ENCODE measurements at places on chromosomes 12 and 14.
A peak's percentile ranks its signal among the peaks of the same experiment; 100 is the strongest.

DNA sequence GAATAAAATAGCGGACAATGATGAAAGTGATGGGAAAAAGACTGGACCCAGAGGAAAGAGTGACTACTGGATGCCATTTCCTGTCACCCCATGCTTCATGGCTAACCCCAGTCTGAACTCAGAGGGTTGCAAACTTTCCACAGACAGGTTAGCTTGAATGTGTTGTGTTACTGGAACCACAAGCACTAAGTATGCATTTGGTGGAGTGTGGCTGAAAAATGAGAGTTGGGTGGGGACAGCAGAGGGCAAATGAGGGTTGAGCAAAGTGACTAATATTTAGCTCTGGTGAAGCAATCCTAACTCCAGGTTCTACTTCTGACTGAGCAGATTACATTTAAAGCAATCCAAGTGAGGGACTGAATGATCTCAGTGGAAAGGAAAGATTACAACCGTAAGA is 1.6 kb downstream of the SLC16A7 start:
- DNase-seq = peak; percentile 79

DNA sequence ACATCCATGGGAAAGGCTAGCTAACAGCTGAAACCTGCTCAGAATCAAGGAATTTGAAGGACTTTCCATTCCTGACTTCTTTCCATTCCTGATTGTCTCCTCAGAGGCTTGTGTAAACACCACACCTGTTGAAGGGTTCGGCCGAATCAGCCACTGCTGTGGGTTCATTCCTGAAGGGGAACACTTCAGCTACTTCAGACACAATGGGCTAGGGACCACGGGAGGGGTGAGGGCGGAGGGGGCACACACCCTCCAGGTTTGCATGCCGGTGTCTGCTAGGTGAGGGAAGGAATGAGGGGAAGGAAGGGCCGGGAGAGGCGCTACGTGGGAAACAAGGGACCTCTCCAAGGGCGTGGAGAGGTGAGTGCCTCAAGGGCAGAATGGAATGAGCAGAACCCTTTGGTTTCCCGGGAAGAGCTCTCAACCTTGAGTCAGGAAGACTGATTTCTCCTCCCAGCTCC is 1.3 kb downstream of the GPRC5A start:
- DNase-seq = no peak

- DNase-seq = no peak
These were observed 37.4 kb downstream of the ESRRB start for GRCh38 chr14:76413106-76413961.

DNA sequence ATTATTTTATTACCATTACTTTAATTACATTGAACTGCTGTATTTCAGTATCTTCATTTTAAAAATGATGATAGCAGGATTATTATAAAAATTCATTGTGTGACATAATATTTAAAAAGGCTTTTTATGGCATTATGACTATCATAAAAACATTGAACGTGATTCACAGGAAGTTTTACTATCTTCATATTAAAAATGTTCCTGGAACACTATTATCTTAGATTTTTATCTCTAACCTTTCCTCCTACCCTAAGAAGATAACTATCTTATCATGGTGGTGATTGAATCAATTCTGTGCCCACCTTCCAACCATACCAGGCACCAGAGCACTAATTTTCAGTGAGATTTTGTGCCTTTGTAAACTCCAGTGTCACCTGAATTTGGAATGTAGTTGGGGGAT is 16.2 kb downstream of the LRRC9 start:
- DNase-seq = no peak

- no peak for DNase-seq
These were observed 346.6 kb downstream of the NAV3 start for GRCh38 chr12:78177298-78177697.

GRCh38 chr14:53954551-53955228 is 1.9 kb downstream of the BMP4 start:
- DNase-seq = peak; percentile 53

DNA sequence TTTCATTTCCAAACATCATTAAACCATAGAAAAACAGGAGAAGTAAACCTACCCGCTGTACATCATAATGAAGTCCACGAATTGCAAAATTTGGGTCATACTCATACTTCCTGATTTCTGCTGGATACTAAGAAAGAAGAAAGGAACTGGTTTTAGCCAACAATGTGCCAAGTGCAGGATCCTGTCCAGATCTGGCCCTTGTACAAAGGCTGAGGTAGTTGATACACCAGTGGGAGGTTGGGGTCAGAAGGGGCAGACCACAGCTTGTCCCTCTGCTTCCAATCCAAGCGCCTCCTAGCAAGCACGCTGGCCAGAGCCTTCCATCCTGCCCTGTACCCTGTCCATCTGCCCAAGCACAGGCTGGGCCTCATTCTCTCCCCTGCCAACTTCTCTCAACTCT is 34.2 kb downstream of the NT5DC3 start:
- no peak for DNase-seq

- peak; percentile 67 for DNase-seq
These were observed 2.6 kb downstream of the GDF11 start for GRCh38 chr12:55745361-55746173.

- no peak for DNase-seq
These were observed 16.1 kb downstream of the GRIP1 start for GRCh38 chr12:66662729-66663128.

- DNase-seq = no peak
These were observed 43.9 kb downstream of the RAB35 start for GRCh38 chr12:120072472-120073249.

DNA sequence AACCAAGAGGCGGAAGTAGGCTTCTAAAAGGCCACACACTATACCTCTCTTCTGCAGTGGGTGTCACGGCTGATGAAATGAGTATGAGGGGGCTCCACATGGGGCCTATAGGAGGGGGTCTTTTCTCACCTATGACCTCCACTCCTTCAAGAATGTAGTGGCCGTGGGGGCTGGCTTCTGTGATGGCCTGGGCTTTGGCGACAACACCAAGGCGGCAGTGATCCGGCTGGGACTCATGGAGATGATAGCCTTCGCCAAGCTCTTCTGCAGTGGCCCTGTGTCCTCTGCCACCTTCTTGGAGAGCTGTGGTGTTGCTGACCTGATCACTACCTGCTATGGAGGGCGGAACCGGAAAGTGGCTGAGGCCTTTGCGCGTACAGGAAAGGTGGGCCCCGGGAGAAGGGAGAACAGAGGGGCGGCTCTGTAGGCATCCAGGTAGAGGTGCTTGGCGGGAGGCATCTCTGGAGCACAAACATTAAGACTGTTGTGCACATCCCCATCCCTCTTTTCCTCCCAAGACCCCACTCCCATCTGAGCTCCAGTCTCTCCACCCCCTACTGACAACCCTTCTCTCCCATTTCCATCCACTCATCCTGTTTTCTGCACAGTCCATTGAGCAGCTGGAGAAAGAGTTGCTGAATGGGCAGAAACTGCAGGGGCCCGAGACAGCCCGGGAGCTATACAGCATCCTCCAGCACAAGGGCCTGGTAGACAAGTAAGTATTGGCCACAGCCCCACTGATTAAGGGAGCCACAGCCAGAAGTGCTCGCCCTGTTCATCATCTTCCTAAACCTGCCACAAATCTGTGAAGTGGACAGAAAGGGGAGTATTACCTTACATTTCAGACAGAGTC is 3.8 kb downstream of the GPD1 start:
- no peak for DNase-seq

- peak; percentile 58 for DNase-seq
These were observed 242.1 kb downstream of the CACNA1C start for GRCh38 chr12:2294651-2295475.

DNA sequence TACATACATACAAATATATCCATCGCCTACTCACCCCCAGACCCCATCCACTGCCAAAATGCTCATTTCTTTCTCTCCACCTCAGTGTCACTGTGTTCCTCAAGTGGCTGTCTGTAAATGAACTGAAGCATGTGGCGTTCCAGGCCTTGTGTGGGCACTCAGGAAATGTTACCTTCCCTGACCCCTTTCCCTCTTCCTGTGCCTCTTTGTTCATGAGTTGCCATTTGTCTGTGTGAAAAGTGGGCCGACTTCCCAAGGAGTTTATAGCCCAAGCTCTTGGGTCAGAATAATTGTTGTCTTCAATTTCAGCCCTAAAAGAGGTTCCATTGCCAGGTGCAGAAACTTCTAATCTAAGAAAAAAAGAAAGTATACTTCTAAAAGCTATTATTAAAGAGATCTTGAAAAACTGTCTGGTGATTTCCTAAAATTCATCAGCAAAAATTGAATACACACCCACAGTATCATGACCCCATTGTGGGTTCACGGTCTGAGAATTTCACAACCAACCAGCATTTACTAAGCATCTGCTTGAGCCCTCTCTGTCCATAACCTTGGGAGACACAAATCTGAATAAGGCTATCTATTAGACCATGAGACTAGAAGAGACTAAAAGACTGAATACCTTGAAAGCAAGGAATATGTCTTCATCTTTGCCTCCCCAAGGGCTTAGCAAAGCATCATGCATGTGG is 201.4 kb upstream of the EEA1 start:
- DNase-seq = no peak

DNA sequence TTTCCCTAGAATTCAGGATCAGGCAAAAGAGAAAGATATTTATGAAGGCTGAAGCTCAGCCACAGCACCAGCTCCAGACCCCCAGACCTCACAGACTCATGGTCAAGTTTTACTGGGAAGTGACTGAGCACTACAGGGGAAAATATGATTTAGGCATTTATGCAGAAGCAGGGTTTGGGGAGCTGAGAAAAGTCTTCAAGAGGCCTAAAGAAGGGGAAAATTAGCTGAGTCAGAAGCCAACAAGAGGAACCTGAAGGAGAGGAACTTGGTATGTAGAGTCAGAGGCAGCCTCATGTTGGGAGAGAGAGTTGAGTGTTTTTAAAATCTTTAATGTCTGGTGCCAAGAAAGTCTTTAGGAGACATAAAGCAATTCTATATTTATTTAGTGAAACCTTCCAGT is 63.0 kb downstream of the FOS start:
- DNase-seq = no peak

- no peak for DNase-seq
These were observed 163.6 kb upstream of the PARP11 start for GRCh38 chr12:4036671-4037271.

DNA sequence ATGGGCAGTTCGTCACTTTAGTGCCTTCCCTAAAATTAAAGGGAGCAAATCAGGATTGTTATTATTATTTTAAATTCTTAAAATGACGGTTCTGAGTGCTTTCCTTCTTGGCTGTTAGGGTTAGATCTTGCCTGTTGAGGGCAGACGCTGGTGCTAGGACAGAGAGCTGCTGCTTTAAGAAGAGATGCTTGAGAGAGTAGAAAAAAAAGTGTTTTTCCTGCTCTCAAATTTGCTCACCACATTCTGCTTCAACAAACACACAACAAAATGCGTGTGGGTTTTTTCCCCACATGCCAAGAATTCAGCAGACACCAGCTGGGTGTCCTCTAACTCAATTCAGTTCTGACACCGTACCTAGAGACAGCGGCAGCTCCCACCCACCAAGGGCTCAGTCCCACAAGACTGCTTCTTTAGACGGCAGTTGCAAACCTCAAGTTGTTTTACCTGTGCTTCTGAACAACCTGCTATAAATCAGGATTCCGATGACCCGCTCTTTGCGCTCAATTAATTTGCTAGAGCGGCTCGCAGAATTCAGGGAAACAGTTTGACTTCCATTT is 75.8 kb upstream of the RIN3 start:
- DNase-seq = no peak

DNA sequence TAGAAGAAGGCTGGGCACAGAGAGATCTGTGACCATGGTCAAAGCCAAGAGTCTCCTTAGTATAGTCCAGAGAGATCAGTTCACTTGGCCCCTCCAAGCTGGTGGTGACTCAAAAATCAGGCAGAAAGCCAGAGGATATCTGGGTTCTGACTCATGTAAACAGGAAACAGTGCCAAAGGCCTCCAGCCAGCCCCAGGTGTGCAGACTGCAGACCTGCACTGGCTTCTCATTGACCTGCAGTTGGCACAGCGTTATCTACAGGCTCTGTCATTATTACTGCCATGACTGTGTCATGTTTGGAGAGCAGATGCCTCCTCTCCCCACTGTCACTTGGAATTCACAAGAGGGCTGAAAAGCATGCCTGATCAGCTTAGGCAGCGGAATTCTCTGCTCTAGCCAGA is 295.7 kb upstream of the PRKD1 start:
- DNase-seq = peak; percentile 22

DNA sequence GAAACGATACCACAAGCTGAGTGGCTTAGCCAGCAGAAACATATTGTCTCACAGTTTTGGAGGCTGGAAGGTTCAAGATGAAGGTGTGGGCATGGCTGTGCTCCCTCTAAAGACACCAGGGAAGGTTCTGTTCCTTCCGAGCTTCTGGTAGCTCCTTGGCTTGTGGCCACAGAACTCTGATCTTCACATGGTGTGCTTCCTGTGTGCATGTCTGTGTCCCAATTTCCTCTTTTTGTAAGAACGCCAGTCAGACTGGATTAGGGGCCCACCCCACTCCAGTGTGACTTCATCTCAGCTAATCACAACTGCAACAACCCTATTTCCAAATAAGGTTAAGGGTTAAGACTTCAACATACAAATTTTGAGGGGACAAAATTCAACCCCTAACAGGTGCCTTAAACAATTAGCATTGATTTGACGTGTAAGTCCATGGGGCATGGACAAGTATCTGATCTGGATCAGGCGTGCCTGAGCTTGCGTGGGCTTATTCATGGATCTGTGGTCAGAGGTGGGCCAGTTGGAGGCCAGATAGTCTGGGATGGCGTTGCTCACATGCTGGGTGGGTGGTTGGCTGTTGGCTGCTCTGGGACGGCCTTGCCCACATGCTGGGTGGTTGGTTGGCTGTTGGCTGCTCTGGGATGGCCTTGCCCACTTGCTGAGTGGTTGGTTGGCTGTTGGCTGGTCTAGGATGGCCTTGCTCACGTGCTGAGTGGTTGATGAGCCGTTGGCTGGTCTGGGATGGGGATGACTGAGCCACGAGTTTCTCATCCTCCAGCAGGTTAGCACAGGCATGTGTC is 88.5 kb downstream of the LGMN start:
- peak; percentile 57 for DNase-seq

- peak; percentile 27 for DNase-seq
These were observed 43.4 kb upstream of the CFAP54 start for GRCh38 chr12:96445691-96446583.

DNA sequence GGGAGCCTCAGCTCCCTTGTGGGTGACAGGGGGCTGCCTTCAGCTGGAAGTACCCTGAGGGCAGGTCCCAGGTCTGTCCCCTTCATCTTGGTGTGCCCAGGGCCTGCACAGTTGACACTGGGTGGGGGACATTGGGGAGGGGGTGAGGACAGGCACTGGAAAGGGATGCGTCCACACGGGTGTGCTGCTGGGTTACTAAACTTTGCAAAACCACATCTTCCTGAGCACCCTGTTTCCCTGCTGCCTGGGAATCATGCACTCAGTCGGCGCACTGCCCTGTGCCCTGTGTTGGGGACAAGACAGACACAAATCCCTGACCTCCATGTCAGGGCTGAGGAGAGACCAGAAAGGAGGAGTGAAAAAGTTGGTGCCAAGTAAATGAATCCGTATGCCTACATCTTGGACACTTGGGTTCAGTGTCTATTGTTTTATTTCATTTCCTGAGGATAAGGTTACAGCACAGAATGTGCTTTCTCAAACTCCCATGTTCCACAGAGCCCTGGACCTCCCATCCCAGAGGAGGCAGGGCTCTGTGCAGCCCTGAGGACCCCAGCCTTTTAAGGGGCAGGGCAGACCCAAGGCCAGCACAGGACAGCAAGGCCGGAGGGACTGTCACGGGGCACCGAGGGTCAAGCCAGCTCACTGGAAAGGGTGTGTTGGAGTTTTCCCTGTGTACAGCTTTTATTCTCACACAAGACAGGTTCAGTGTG is 2.9 kb upstream of the SLC25A29 start:
- no peak for DNase-seq

- no peak for DNase-seq
These were observed 19.6 kb downstream of the RMST start for GRCh38 chr12:97482143-97482693.
